ENCODE measurements at places on chromosomes 16 and 17.

DNA sequence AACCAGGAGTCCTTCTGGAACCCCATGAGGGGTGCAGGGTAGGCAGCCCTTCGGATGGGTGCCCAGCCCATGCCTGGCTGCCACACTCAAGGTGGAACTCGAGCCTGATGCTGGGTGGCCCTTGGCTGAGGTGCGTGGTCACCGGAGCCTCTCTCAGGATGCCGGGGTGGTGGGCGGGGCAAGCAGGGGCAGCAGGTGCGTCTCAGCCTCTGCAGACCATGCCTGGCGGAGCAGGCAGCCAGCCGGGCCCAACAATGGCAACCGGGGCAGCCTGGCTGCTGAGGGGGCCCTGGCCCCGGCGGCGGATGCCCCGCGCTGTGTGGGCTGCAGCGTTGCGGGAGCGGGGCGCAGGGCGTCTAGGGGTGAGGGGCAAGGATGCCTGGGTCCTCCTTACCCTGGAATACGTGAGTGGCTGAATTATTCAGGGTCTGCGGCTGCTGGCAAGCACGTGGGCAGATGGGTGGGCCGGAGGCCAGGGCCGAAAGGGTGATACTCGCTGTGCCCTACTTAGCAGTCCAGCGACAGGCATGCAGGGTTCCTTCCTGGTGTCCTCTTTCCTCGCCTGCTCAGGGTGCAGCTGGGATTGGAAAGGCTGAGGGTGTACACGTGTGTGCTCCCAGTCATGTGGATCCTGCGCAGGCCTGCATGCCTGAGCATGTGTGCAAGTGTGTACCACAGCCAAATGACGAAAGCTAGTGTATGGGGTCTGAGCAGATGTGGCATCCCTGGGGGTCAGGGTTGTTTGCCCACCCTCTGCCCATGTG lies 14.6 kb downstream of the MYO15A start:
- DNase-seq = no peak

DNA sequence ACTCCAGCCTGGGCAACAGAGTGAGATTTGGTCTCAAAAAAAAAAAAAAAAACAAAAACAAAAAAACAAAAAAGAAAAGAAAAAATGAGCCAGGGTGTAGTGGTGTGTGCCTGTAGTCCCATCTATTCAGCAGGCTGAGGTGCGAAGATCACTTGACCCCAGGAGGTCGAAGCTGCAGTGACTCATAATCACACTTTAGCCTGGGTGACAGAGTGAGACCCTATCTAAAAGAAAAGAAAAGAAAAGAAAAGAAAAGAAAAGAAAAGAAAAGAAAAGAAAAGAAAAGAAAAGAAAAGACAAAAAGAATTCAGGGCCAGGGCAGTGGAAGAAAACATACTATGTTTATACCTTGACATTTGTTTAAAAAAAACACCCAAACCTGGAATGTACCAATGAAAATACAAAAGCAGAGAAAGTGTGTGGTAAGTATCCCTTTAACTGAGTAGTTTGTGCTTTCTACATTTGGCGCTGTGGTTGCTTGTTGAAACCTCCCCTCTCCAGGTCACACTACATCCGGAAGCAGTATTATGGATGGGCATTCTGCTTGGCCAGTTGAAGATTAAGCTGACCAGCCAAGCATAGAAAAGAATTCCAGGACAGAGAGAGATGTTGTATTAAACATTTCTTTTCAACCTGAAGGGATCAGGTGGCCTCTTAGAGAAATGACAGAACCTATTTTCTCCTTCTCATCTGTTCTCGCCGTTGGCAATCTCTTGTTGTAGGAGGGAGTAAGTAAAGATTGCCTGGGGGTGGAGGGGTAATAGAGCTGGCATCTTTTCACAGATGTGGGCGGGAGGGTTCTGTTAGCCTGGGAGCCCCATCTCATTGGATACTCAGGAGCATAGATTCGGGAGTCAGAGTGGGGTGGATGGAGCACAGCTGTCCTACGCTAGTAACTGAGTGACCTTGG lies 12.1 kb upstream of the PRKCB start:
- no peak for DNase-seq

- DNase-seq = no peak
Measured at GRCh38 chr16:77330332-77331042, 104.3 kb downstream of the ADAMTS18 start.

DNA sequence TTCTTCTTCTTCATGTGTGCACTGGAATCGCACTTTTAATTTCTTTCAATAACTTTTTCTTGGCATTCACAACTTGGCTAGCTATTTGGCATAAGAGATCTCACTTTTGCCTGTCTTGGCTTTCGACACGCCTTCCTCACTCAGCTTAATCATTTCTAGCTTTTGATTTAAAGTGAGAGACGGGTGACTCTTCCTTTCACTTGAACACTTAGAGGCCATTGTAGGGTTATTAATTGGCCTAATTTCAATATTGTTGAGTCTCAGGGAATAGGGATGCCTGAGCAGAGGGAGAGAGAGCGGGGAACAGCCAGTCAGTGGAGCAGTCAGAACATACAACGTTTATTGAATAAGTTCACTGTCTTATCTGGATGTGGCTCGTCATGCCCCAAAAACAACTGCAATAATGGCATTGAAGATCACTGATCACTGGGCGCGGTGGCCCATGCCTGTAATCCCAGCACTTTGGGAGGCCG lies 200.3 kb downstream of the SEC14L1 start:
- DNase-seq = no peak

- DNase-seq = no peak
Measured at GRCh38 chr16:20903116-20903898, 2.7 kb downstream of the LYRM1 start.
